ENCODE measurements at places on chromosomes 1 and 21.

DNA sequence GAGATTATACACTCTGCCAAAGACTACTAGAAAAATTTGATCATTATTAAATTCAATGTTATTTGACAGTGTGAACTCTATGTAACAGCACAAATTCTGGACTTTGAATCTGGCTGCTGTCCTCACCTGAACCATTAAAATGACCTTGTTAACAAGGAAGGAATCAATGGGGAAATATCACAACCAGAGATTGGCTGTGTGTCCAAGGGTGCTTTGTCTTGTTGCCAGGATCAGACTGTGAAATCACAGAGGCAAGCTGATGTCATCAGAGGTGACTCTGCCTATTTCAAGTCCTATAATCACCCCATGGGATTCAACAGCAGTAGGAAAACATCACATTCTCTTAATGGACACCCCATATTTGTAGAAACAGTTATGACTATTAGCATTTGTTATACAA is 46.8 kb downstream of the ADAMTS5 start:
- DNase-seq = no peak

DNA sequence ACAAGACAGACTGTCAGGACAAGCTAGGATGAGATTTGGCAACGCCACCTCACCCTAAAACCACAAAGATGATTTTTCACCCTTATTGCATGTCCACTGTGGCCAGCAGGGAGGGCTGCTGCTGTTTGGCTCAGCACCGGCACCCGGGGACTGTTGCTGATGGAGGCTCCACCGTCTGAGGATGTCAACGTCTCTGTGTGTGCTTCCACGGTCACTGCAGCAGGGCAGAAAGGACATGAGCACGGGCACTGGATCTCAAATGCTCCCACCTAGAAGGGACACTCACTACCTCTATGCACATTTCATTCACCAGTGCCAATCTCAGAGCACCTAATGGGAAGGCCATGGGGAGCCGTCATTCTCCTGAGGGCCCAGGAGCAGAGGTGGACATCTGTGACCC is 599.6 kb downstream of the PTPRU start:
- no peak for DNase-seq

DNA sequence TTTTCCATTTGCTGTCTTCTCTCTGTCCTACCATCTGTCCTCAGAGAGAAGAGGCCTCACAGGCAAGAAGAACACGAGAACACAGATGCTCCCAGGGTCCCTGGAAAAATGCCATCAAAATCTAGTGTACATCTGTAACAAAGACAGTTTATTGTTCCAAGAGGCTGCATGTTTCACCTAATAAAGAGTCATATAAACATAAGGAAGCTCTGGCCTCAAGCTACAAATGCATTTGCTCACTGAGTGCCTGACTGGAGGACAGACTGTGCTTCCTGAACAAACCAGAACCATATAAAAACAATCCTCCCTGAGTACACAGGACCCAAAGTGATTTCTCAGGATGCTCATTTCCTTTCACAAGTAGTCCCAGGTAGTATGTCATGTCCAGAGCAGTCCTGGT is 76.3 kb upstream of the SLC44A3 start:
- DNase-seq = no peak

DNA sequence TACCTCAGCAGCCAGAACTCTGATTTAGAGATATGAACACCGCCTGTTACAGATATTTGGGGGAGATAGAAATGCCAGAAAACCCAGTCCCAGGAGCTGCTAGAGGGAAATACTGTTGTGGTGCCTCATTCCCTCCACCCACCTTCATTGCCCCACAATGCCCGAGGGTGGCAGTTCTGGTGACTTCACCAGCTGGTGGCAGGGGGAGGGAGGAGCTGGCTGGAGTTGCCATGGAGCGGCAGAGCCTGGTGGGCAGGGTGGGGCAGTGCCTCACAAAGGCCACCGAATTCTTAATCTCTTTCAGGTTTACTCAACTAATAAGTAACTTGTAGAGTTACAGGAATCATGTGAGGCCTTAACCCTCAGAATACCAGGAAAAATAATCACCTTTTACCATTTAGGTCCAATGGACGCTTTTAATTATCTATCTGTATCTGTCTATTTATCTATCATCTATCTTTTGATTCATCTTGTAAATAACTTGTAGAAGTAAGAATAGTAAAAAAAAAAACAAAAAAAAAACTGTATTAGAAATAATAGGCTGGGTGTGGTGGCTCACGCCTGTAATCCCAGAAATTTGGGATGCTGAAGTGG is 11.7 kb upstream of the S100A11 start:
- peak; percentile 75 for DNase-seq

- no peak for DNase-seq
Observed at GRCh38 chr1:68831281-68831680, 334.4 kb upstream of the DEPDC1 start.

DNA sequence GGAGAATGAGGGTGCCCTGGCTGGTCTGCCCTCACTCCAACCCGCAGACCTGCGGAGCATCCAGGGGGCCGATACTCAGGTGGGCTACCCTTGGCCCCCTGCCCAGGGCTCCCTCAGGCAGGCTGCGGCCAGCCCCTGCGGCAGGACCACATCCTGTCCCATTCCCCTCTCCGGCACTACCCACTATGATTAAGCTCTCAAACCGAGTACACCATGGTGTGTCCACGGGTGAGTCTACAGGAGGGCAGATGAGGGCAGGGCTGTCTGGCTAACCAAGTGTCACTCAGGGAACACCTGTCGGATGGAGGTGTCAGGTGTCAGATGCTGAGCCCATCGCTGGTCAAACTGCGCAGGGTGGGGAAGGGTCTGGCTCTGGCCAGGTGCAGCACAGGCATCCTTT is 47.2 kb downstream of the SLC66A1 start:
- DNase-seq = no peak

DNA sequence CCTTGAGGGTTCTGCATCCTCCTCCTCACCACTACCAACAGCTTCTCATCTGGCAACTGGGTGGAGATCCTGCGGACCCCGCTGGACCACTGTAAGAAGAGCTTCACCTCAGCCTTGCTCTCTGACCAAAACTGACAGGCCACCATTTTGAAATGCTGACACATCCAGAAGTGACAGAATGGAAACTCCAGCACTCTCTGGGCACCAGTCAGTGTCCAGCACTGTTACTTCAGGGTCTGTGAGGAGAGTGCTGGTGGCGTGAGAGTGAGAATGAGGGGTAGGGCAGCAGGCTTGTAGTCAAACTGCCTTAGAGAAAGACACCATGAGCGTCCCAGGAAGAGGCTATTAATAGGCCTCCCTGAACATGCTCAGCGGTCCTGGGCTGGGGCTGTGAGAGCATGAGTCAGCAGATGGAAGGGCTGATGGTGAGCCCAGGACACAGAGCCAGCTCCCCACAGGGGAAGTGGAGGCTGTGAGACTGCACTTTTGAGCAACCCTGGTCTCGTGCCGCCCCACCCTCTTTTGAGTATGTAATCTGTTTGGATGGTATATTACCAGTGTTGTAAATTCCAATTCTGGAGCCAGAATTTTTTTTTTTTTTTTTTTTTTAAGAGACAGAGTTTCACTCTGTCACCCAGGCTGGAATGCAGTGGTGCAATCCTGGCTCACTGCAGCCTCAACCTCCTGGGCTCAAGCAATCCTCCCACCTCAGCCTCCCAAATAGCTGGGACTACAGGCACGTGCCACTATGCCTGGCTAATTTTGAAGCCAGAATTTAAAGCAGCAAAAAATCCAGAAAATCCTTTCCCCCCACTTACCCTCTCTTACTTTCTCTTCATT is 34.4 kb upstream of the SLC30A1 start:
- no peak for DNase-seq

DNA sequence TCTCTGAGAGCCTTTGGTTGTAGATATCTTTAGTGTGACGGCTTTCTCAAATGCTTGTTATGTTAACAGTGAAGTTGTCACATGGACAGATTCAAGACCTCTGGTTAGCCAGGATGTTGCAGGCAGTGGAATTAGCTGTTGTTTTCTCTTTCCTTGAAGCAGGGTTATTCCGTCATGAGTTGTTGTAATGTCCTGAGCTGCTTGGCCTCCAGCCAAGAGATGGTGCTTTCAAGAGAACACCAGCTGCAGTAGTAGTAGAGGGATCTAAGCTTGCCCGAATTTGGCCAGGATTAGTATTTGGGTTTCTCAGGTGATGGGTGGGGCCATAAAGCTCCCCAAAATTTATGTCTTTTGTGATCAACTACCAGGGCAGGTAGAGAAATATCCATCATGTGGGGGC is 13.4 kb downstream of the KCNE1 start:
- DNase-seq = no peak

DNA sequence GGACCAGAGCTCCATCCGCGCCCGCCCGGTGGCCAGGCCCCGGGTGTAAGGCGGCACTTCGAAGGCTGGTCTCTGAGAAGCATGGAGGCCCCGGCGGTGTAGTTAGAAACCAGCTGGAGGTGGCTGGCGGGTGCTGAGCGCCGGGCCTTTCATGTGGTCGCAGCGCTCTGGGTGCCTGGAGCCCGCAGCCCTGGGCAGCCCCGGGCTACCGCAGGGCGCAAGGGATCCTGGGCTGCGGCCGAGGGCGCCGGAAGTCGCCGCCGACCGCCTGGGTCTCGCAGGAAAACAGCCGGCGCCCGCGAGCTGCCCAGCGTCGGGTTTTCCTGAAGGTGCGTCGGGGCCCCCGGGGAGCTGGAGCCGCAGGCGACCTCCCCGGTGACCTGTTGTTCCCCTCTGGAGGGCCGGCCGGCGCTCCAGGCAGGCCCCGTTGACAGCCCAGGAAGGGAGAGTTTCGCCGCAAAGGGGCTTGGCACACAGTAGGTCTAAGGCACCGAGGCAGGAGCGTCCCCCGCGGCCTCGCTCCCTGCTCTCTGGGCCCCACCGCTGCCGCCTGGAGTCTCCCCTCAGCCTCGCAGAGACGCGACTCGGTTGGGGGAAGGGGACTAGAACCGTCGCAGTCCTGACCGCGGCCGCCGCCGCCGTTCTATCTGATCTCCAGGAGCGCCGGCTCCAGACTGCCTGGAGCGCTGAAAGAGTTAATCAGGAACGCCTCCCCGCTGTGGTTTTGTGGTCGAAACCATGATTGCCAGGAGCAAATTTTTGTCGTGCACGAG is 2.7 kb downstream of the GRHL3 start:
- peak; percentile 59 for DNase-seq

GRCh38 chr1:70440642-70441391 is 29.7 kb downstream of the CTH start:
- no peak for DNase-seq

DNA sequence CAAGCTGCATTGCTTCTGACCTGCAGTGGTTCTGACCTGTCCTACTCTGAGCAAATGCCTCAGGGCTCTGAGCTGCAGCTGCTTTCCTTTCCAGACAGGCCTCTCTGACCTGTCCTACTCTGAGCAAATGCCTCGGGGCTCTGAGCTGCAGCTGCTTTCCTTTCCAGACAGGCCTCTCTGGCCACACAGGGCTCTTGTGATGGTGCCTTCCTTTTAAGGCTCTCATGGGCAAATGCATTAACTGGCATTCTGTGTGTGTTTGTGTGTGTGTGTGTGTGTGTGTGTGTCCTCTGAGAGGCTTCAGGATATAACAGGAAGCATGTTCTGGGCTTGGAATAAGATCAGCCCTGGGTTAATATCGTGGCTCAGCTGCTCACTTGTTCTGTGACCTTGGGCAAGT is 131.3 kb downstream of the NTPCR start:
- DNase-seq = no peak

GRCh38 chr1:200740571-200741208 is 2.0 kb downstream of the CAMSAP2 start:
- no peak for DNase-seq

DNA sequence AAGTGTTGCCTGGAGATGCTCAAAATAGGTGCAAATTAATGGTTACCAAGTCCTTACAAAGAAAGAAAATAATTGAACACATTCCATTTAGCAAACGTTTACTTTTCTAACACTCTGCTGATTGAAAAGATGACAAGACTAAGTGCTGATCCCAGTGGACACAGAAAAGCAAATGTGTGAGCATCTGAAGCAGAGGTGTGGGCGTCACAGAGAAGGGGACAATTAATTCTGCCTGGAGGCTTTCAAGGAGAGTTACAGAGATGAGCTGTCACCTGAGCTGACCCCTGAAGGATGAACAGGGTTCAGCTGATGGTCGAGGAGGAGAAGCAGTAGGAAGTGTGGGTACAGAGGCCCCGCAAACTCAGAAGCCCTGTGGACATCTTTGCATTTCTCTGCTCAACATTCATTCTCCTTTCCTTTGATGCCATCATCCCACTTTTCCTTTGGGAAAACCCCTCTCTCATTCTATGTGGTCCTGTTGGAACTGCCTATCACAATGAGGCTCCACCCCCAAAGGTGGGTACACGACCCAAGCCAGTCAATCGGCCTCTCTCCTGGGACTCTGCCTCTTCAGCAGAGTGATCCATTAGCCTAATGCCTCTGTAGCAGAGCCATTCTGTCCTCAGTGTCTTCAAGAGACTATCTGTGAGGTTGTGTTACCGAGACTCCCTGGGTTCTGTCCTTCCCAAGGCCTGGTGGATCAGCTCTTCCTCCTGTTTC is 17.2 kb upstream of the PLA2G2E start:
- no peak for DNase-seq

GRCh38 chr1:111201275-111202090 is 1.0 kb upstream of the DENND2D start:
- no peak for DNase-seq

DNA sequence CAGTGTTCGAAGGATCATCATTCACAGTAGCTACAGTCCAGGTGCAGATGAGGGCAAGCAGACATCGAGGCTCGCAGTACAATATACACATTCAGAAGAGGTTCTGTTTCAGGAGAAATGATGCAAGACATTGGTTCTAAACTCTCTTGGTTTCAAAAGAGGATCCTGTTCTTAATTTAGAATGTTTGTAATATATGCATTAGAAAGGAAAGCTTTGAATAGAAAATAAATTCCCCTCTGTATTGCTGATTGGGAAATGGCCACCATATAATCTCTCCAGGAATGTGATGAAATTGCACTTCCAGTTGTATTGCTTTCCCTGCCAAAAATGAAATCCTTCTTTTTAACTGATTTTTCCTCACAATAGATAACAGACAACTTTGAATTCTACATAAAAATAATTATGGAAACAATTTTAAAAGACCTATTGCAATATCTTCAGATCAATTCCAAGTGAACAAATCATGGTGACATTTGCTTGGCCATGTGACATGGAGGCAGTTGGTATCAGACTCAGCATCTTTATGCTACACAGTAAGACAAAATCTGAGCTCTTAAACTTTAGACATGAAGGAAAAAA is 27.6 kb upstream of the SIPA1L2 start:
- peak; percentile 2 for DNase-seq

DNA sequence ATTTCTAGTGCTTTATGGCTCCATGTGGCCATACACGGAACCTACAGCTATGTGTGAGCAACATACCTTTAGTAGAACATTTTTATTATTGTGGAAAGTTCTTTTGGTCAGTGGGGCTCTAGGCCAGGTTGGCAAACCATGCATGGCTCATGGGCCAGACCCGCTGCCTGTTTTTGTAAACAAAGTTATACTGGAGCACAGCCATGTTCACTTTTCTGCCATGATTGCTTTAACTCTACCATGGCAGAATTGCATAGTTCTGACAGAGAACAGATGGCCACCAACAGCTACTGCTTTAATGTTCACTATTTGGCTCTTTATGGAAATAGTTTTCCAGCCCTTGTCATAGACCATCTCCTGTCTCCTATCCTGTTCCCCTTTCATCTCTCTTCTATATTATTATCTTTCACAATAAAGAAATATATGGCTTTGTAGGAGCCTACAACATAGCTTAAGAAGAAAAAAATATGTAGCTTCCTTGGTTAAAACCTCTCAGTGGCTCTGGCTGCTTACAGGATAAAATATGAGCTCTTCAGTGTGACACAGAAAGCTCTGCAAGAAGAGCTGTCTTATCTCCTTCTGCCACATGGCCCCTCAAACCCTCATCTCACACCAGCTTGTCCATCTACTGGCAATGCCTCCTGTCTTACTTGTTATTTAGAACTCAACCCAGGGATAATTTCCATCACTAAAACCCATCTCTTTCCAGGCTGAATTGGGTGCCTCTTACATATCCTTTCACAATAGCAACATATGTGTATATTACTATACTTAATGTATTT is 54.6 kb upstream of the RWDD3 start:
- DNase-seq = no peak

Data from retinal pigment epithelial cell (primary cell).